ENCODE measurements at places on chromosomes 16 and 17.

GRCh38 chr17:80827646-80828643 is 163.7 kb upstream of the CHMP6 start:
- no peak for ATAC-seq

- ATAC-seq, result no peak
These were observed 11.8 kb upstream of the C17orf107 start for GRCh38 chr17:4887581-4887980.

DNA sequence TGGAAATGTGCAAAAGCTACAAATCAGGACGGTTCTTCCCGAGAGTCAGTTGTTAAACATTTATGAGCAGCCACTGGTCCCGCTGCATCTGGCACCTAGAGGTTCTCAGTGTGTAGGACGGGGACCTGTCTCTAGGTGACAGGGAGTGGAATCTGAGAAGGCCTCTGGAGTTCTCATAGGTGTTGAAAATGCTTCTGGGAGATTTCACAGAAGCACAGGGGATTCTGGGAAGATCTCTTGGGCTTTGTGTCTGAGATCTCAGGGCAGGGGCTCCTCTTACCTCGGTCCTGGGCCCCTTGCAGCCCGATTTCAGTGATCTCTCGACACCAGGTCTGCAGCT is 8.9 kb downstream of the ALOX15 start:
- no peak for ATAC-seq

- no peak for ATAC-seq
These were observed 607.5 kb downstream of the TOX3 start for GRCh38 chr16:51939378-51939871.

DNA sequence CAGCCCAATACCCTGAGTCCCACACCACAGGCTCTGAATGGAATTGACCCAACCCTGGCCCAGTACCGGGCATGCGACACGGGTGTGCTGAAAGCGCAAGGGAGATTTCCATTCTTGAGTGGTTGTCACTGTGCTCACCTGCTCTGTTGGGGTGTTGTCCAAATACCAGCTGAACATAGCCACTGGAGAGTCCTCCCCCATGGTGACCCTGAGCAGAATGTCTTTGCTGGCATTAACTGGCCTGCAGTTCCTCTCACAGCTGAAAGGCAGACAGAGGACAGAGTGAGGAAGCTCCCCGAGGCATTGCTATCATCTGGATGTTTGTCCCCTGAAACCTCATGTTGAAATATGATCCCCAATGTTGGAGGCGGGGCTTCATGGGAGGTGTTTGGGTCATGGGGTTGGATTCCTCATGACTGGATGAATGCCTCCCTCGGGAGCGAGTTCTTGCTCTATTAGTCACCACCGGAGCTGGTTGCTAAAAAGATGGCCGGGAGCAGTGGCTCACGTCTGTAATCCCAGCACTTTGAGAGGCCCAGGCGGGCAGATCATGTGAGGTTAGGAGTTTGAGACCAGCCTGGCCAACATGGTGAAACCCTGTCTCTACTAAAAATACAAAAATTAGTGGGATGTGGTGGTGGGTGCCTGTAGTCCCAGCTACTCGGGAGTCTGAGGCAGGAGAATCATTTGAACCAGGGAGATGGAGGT is 57.3 kb upstream of the BCO1 start:
- ATAC-seq, result peak; percentile 93

GRCh38 chr17:68961214-68961882 is 6.2 kb upstream of the ABCA8 start:
- peak; percentile 27 for ATAC-seq

- ATAC-seq, result peak; percentile 21
These were observed 15.1 kb upstream of the DHX8 start for GRCh38 chr17:43468691-43469139.

DNA sequence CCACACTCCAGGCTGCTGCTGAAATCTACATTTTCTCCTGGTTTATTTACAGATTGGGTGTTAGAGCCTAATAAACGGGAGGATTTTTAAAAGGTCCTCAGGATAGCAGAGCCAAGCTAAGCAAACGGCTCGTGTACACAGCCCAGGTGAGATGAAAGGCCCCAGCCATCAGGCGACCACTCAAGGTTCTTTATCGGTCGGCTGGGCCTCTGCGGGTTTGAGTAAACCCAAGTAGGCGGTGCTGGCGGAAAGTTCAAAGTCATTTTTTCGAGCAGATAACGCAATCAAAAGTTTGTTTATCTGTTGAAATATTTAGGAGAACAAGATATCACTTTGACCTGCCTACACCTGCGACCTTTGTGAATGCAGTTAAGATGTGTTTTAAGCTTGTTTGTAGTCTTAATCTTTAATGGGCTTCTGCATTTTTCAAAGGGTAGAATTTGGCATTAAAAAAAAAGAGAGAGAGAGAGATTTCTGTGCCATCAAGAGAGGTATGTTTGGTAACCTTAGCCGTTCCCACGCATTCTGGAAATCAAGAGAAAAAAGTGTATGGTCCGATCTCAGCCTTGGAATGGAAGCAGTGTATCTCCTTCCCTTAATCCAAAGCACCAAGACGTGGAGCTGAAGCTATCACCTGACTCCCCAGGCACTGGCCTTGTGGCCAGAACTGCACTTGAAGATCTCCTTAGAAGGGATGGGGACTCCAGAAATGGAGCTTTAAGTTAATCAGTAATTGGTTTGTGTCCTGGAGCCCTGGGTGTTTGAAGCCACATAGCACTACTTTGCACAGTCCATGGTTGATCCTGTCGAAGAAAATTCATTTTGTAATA is 301.7 kb upstream of the IRX5 start:
- no peak for ATAC-seq

GRCh38 chr16:74560912-74561311 is 46.0 kb downstream of the GLG1 start:
- no peak for ATAC-seq

DNA sequence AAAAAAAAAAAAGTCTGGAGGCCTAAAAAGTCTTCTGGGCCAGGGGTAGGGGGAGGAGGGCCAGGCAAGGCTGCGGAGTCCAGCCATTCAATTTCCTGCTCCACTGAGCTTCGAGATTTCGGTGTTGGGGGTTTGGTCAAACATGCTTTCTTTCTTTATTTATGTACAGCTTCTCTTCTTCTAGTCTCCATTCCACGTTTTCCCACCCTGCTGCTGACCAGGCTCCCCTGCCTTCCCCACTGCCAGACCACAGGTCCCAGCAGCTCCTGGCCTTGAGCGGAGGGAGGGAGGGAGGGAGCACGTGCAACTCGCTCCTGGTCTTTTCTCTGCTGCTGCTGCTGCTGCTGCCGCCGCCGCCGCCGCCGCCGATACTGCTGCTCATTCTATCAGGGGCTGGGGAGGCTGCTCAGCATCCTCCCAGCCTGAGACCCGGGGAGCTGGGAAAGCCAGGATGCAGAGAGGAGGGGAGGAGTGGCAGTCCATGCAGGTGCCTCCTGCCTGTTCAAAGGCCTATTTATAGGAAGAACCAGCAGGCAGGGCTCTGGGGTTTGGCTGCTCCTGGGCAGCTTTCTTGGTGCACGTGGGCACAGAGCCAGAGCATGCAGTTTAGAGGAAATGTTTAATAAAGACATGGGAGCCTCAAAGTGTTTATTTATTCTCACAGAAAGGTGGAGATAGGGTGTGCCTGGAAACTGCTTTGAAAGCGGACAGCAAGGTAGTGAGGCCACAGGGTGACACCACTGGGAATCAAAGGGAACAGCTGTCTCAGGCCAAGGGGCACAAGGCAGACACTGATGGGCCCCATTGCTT is 23.4 kb upstream of the ZFHX3 start:
- ATAC-seq, result no peak

DNA sequence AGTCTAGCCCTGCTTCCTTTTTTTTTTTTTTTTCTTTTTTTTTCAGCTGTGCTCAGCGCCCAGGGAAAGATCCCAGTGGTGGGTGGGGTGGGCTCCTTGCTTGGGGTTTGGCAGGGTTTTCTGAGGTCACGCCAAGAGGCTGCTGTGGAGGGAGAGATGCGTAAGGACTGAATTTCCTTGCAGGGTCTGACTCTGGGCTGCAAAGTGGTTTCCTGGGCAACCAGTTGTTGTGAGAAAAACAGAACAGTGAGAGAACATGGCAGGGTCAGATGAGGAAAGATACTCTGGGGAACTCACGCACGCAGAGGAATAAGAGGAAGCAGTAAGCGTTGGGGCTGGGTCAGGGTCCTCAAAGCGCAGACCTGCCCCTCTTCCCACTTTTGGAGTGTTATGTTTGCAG is 119.5 kb downstream of the IRF8 start:
- peak; percentile 80 for ATAC-seq

DNA sequence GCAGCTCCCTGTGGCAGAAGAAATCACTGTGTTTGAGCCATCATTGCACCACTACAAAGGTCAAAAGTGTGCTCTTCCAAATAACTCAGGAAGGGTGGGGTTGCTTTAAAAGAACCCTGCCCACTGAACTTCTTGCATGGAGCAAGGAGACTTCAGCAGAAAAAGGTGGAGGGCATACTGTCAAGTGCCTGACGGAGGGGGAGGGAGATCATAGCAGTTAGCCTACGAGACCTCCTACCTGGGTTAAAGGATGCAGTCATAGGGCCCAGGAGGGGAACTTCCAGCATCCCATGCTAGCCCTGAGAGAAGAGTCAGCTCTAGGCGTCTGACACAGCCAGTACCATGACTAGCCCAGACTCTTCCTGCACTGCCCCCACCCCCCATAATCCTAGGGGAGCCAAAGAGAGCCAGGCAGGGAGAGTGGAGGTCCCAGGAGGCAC is 45.3 kb upstream of the MSI2 start:
- no peak for ATAC-seq
